ENCODE measurements at places on chromosomes 3 and 15. TPM values are rescaled to one million over a fixed set of nuclear protein-coding genes. Genes with fewer than 3 reads are reported as not detected.

CLDN11 gene
- 88.2 TPM for total RNA-seq

DNA sequence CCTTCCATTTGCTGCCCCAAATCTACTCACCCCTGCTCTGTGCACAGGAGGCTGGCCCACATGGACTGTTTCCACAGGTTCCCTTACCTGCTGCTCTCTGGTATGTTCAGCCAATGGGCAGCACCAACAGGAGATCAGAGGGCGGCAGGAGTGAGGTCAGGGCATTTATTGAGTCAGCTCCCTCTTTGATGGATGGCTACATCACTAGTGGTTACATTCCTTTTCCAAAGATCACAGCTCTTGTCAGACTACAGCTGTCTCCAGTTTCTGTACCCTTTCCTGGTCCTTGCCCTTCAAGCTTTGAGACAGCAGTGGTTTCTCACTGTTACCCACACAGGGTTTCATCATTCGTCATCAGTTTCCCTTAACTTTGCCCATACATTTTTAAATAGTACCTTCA lies 325.1 kb downstream of the SUCLG2 start:
- no peak for DNase-seq

- DNase-seq = no peak
Observed at GRCh38 chr3:66463730-66464511, 36.9 kb downstream of the LRIG1 start.

DNA sequence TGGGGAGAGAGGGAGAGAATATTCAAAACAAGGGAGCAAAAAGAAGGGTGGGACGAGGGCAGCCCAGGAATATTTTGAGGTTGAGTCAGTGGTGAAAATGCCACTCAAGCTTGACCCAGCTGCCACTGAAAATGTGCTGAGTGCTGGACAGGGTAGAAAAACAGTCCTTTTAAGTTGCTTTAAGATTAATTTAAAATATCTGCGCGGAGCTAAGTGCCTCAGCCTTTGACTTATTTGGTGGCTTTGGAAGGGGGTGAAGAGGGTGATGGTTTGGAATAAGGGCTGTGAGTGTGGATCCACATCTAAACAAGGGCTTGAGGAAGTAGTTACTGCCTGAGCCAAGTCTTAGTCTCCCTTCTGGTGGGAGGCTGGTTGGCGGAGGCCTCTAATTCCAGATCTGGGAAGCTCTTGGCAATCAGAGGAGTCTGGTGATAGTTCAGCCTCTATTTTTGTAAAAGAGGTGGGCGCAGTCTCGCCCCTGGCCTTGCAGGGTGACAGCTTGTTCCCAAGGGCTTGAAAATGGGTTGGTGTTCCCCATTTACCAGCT lies 280.8 kb upstream of the ROPN1 start:
- DNase-seq = no peak

- DNase-seq = peak; percentile 72
Observed at GRCh38 chr3:171460725-171461524, 720 bp upstream of the TNIK start.

GRCh38 chr15:64438653-64439447 lies 21.5 kb upstream of the ZNF609 start:
- no peak for DNase-seq

- DNase-seq = no peak
Observed at GRCh38 chr3:63042833-63043232, 167.6 kb upstream of the CADPS start.

- no peak for DNase-seq
Observed at GRCh38 chr15:73957785-73958184, 31.5 kb downstream of the LOXL1 start.

- no peak for DNase-seq
Observed at GRCh38 chr15:28003302-28004037, 95.6 kb downstream of the OCA2 start.

GRCh38 chr3:64890006-64890405 lies 202.2 kb upstream of the ADAMTS9 start:
- DNase-seq = peak; percentile 68

DNA sequence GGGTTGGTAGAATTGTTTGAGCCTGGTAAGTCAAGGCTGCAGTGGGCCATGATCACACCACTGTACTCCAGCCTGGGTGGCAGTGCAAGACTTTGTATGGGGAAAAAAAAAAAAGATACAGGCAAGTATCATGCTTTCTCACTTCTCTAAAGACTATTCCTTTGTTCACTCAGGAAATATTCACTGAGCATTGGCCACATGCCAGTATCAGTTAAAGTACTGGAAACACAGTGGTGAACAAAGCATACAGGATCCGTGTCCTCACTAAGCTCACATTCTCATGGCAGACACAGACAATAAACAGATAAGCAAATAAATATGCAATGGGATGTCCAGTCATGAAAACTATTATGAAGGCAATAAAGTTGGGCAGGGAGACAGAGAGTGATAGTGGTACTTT lies 5.1 kb upstream of the MTHFS start:
- DNase-seq = no peak

GRCh38 chr3:14148041-14148985 lies 23.5 kb downstream of the TMEM43 start:
- DNase-seq = no peak

RAD18 gene
- total RNA-seq = 11.4 TPM

DNA sequence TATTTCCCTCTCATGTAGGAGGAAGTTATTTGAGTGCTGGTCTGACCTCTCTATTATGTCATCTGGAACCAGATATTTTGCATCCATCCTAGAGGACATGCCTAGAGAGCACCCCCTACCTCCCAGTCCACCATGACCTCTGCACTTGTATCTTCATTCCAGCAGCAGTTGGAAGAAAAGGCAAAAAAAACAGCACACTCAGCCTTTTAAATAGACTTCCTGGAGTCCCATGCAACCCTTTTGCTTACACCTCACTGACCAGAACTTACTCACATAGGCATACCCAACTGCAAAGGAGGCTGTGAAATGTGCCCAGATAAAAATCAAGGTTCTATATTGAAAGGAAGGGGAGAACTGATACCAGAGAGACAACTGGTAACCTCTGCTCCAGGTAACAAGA lies 92.3 kb upstream of the FHIT start:
- no peak for DNase-seq

- no peak for DNase-seq
Observed at GRCh38 chr3:13164893-13165492, 91.8 kb upstream of the IQSEC1 start.

DNA sequence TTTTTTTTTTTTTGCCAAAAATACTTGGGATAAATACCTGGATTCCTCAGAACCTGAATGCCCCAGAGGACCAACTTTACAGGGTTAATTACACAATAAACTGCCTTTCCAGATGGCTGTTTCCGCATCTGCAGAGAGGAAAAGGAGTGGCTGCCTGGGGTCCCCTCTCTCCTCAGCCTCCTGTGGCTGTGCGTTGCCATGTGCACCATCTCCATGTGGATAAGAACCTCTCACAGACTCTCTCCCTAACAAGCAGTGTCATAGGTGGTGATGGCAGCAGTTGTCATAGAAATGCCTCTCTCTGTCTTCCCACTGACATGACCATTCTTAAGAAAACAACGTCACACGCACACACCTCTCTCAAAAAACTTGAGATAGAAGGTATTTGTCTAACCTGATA lies 179.4 kb downstream of the RPLP1 start:
- DNase-seq = no peak

GRCh38 chr3:197798863-197799262 lies 7.8 kb downstream of the LRCH3 start:
- DNase-seq = no peak

- DNase-seq = peak; percentile 77
Observed at GRCh38 chr15:94164202-94164807, 67.1 kb upstream of the MCTP2 start.

HIGD1A gene
- total RNA-seq = 71.4 TPM

GRCh38 chr3:13274551-13275332 lies 145.4 kb downstream of the NUP210 start:
- DNase-seq = no peak

DNA sequence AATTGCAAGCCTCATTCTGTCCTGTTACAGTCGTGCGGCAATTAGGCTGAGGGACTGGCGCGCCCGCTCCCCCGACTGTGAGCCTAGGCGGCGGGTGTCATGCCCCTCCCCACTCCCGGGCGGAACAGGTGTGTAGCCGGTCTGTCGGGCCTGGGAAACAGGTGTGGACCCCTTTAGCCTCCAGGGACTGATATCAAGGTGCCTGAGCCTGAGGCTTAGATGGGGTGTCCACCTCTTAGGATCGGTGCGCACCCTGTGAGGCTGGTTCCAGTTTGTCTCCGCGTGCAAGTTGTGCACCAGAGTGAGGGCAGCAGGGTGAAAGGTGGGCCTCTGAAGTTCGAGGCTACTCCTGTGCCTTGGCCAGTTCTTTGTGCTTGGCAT lies 686 bp downstream of the VPS8 start:
- no peak for DNase-seq

- peak; percentile 72 for DNase-seq
Observed at GRCh38 chr3:46276497-46277099, 34.3 kb downstream of the CCR3 start.

DNA sequence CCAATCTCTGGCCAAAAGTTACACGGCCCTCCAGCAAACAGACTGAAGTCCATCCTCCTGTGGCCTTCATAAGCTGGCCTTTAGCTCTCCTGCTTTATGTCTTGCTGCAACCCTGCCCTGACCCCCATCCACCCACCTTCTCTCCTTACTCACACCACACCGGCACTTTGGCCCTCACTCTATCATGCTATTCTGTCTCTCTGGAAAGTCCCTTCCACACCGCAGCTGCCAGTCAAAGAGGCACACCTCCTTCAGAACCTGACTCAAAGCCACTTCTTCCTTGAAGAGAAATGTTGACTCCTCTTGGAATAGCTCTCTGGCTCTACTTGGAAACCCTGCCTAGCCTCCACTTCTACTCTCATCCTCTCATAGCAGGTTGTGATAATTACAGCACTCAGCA lies 4.5 kb downstream of the GPR156 start:
- DNase-seq = no peak

DNA sequence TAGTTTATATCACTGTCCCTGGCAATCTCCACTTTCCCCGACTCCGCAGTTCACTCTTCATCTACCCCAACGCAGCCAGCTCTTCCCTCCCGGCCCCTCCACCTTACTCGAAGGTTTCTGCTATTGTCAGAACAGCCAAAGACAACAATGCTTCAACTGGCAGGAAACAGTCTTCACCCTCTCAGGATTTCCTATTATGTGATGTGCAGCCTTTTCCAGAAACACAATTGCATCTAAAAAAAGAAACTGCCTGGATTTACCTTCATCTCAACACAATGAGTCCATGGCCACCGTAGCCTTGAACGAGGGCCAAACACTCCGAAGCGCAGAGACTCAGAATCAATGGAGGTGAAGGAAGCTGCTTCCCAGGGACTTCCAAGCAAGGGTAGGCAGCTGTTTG lies 182.1 kb upstream of the TSC22D2 start:
- no peak for DNase-seq

DNA sequence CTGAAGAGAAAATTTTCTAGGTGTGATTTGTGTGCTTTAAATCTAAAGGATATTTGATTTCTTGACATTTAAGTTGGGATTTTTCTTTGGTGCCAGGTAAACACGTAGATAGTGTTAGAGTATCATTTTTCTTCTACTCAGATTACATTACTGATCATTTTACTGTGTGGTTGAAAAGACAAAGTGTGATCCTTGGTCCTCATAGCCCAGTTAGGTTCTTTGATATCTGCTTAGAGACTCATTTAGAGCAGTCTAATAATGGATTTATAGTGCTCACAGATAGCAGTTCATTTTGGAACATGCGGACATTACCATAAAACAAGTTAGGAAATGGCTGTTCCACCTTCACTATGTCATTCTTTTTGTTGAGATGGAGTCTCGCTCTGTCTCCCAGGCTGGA lies 12.4 kb downstream of the ARL8B start:
- DNase-seq = no peak

GRCh38 chr3:72352176-72352575 lies 496.1 kb downstream of the SHQ1 start:
- DNase-seq = no peak

GRCh38 chr3:54476891-54477290 lies 354.5 kb downstream of the CACNA2D3 start:
- DNase-seq = no peak

SLC51A gene
- total RNA-seq = 0.58 TPM

GRCh38 chr3:73055583-73055982 lies 5.9 kb upstream of the EBLN2 start:
- no peak for DNase-seq

RAMAC gene
- total RNA-seq = 10.9 TPM

- DNase-seq = no peak
Observed at GRCh38 chr15:40006646-40007045, 32.3 kb downstream of the SRP14 start.

- no peak for DNase-seq
Observed at GRCh38 chr15:45862034-45862433, 227.2 kb downstream of the SQOR start.

DNA sequence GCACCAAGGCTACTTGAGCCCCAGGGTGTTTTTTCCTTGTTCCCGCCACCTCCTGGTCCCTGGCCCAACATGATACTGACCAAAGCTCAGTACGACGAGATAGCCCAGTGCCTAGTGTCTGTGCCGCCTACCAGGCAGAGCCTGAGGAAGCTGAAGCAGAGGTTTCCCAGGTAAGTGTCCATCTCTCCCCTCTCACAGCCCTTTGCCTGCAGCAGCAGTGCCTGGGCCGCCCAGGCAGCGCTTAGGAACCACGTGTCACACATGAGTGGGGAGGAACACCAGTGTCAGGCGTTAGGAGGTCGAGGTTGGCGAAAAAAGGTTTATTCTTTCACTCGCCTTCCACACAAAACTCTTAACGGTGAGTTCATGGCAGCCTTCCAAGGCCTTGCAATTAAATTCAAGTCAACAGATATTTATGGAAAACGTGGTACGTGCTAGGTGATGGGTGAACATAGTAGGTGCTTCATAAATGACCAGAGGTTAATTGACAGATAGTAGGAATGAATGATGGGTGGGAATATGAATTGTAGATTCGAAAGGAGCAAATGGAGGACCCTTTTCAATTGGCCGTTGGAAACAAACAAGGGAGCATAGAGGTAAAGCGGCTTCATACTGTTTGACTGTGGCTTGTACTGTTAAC lies 486 bp downstream of the CDIN1 start:
- DNase-seq = no peak

MME gene
- 296 TPM for total RNA-seq

Data from sciatic nerve (tissue), 2 donors.